ENCODE measurements at places on chromosomes 4 and X.

- DNase-seq = no peak
Measured at GRCh38 chrX:118571836-118572235, 76.2 kb downstream of the DOCK11 start.

DNA sequence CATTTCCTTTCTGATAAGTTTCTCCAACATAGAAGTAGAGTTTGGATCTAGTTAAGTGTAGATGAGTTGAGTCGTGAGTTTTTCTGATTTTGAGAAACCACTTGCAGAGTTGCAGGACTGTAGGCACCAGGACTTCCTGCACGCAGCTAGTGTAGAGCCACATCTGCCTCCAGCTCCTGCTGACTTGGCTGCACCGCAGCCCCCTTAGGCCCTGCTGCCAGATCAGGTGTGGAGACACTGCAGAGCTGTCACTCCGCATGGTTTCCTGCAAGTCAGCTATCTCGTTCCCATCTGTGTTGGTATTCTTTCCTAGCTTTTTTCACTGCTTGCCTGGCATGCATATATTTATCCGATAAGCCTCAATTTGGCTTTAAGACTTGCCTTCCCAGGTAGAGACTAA is 48.9 kb downstream of the PCDH7 start:
- DNase-seq = no peak

- DNase-seq = no peak
Measured at GRCh38 chr4:151417766-151418376, 8.9 kb downstream of the FHIP1A start.

GRCh38 chr4:86043755-86044592 is 315.9 kb downstream of the MAPK10 start:
- DNase-seq = no peak

GRCh38 chr4:186623546-186623945 is 68.2 kb upstream of the MTNR1A start:
- DNase-seq = no peak

DNA sequence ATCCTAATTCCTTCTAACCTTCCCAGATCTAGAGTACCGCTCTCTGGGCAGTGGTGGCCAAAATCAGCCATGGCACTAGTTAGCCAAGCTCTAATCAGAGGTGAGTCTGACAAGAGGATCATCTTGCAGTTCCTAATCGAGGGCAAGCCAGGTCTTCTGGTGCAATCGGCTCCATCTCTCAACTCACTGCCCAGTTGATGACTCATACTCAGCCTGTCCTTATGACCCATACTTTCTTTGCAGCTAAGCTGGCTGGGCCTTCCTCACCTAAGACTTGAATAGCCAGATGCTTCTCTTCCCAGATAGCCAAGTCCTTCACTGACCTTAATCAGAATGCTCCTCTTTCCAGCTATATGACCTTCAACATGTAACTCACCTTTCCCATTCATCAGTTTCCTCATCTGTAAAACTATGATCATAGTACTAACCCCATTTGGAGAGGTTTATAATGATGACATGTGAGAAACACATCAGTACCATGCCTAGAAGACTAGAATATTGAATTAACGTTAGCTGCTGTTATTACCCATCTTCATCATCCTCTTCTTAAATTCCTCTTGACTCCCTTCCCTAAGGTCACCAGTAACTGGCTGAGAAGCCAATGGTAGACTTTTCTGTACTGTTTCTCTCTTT is 57.1 kb downstream of the RELL1 start:
- no peak for DNase-seq

DNA sequence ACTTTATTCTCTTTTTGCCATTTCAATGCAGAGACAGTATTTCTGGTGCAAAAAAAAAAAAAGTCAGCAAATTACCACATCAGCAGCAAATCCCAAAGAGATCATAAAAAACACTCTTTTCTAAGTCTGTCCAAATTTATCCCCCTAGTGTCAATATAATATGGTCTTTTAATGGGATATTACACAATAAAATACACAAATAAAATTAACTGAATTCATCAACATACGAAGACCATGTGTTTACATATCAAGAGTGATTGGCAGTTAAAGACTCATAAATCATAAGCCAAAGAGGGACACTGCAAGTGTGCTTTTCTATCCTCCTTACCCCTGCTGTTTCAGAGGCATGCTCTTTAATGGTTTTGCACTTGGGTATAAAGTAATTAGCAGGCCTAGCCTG is 340.2 kb upstream of the DKK2 start:
- DNase-seq = no peak

GRCh38 chr4:61201961-61202637 is 2.0 kb downstream of the ADGRL3 start:
- DNase-seq = peak; percentile 38

GRCh38 chrX:110962451-110962850 is 133.5 kb upstream of the PAK3 start:
- no peak for DNase-seq

- no peak for DNase-seq
Measured at GRCh38 chr4:81607950-81608349, 136.2 kb upstream of the RASGEF1B start.

DNA sequence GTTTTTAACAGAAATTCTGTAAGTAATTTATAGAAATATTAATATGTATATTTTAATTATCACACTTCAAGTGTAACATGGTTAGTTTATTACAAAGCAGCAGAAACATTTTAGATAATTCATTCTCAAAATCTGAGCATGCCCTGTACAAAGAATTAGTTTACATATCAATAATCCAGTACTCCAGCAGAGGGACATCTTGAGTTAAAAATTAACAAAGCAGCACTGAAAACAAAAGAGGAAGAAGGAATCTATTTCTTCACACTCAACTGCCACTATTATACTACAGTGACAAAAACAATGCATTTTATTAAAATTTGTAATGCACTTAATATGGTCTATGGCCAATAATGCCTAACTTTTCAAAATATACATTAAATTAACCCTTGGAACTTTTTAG is 179.1 kb upstream of the KLHL4 start:
- DNase-seq = no peak

- DNase-seq = no peak
Measured at GRCh38 chr4:48180234-48180633, 46.2 kb upstream of the TXK start.

DNA sequence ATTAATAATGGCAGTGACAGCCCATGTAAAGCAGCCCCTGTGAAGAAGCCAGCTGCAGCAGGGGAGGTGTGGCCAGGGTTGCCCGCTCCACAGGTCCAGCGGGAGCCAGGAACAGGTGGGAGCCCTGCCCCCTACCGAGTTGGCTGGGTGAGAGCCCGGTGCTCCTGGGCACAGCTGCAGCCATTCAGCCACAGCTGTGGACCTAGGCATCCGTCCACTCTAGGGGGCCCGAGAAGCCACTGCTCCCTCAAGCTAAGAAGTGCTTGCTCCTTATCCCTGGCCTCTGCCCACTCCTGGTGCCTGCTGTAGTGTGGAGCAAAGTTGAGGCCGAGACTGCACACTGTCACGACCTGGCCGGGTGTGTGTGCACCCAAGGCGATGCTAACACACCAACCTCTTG is 1469.0 kb downstream of the PCDH7 start:
- DNase-seq = no peak

GRCh38 chr4:14853176-14853943 is 148.9 kb upstream of the CPEB2 start:
- DNase-seq = no peak

Data from nucleus accumbens (tissue), 56 donors.